ENCODE measurements at places on chromosomes 7 and 10. TPM values are rescaled to one million over a fixed set of nuclear protein-coding genes. Genes with fewer than 3 reads are reported as not detected.

Gene CCDC172
- total RNA-seq = not detected

Gene CHST15
- 21.7 TPM for total RNA-seq

Gene ITPRID1
- total RNA-seq = not detected

Gene PRPS1L1
- not detected for total RNA-seq

Gene AKR1C8
- not detected for total RNA-seq

Gene CARD11
- 2.6 TPM for total RNA-seq

Data from esophagus squamous epithelium (tissue), 5 donors.